T-cell (primary cell): ENCODE measurements at places on chromosomes 3 and 15.
A peak's percentile ranks its signal among the peaks of the same experiment; 100 is the strongest.

DNA sequence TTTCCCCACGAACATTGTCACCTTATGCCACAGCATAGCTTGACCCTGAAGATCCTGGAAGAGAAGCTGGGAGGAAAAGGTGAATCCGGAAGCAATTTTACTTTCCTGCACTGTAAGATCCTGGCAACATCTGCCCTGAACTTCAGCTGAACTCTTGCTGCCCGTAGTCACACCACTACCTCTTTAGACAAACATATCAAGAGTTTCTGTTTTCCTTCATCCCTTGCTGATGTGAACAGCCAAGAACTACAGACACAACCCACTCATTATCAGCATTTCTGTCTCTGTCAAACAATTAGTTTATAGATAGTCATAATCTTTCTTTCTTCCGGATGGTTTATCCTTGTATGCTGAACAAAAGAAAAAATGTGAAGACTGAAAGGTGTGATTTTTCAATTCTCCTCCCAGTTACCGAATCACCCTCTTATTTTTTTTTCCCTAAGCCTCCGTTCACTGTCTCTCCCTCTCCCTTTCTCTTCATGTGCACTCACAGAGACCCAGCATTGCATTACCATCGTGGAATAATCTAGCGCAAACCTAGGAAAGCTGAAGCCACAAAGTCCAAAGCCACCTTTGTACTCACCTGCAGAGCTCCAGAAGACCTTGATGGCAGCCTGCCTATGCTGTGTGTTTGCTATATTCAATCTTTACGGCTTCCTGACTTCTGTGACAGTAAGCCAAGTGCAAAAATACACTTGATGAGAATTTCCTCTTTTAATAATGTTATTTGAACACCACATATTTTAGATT, 229.2 kb downstream of the CDIN1 start:
- H3K27ac ChIP-seq: no peak overlapping the region
- no peak overlapping the region for H3K4me3 ChIP-seq
- H3K36me3 ChIP-seq: no peaks in the 10 kb centered on the region
- no peak for DNase-seq

GRCh38 chr3:27723001-27723445, 900 bp upstream of the EOMES start:
- peaks cover 46% of the 10 kb centered on the region for H3K27me3 ChIP-seq
- H3K4me3 ChIP-seq: peak overlapping the region; percentile 93
- no peak overlapping the region for H3K27ac ChIP-seq
- DNase-seq: no peak
- H3K4me1 ChIP-seq: peaks cover 18% of the 10 kb centered on the region
- H3K36me3 ChIP-seq: no peaks in the 10 kb centered on the region

- no peak overlapping the region for H3K4me3 ChIP-seq
- DNase-seq: no peak
- no peaks in the 10 kb centered on the region for H3K27me3 ChIP-seq
- no peaks in the 10 kb centered on the region for H3K4me1 ChIP-seq
Measured at GRCh38 chr3:153840487-153840886, 280.7 kb upstream of the ARHGEF26 start.

DNA sequence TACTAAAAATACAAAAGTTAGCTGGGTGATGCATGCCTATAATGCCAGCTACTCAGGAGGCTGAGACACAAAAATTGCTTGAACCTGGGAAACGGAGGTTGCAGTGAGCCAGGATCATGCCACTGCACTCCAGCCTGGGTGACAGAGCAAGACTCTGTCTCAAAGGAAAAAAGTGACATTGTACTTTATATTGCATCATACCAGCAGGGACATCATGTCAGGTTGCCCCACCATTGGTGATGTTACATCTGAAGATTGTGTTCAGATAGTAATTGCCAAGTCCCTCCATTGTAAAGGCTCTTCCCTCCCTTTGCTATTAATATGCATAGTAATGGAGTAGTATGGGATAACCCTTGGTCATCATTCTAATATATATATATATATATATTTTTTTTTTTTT, 44.8 kb downstream of the FOXL2 start:
- H3K36me3 ChIP-seq: no peaks in the 10 kb centered on the region
- no peak overlapping the region for H3K4me3 ChIP-seq
- no peaks in the 10 kb centered on the region for H3K4me1 ChIP-seq
- no peaks in the 10 kb centered on the region for H3K27me3 ChIP-seq
- no peak overlapping the region for H3K27ac ChIP-seq
- DNase-seq: no peak

GRCh38 chr3:182315313-182315712, 478.0 kb upstream of the ATP11B start:
- no peaks in the 10 kb centered on the region for H3K4me1 ChIP-seq
- no peak for DNase-seq
- H3K36me3 ChIP-seq: no peaks in the 10 kb centered on the region
- H3K27me3 ChIP-seq: no peaks in the 10 kb centered on the region
- no peak overlapping the region for H3K27ac ChIP-seq
